ENCODE measurements at places on chromosomes 2 and 18.

GRCh38 chr18:49364821-49365220 lies 95.6 kb downstream of the DYM start:
- DNase-seq: no peak

DNA sequence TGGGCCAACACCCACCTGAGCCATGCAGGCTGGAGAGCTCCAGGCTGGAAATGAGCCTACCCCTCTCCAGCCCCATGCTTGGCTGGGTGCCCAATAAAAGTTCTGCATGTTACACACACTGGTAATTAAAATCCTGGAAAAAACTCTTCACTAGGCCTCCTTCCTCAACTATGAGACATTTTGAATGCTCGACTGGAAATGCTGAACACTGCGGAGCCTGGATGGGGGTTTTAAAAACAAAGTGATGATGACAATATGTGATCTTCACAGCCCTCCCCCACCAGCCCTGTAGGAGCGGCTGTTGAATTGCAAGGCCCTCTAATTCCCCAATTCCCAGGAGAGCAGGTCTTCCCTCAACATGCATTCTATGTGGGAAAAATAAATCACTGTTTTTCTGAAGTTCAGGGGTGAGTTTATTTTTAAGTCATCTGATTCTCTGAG lies 179.2 kb downstream of the TTC32 start:
- no peak for DNase-seq

GRCh38 chr2:159211447-159212396 lies 74.8 kb downstream of the WDSUB1 start:
- DNase-seq: no peak

DNA sequence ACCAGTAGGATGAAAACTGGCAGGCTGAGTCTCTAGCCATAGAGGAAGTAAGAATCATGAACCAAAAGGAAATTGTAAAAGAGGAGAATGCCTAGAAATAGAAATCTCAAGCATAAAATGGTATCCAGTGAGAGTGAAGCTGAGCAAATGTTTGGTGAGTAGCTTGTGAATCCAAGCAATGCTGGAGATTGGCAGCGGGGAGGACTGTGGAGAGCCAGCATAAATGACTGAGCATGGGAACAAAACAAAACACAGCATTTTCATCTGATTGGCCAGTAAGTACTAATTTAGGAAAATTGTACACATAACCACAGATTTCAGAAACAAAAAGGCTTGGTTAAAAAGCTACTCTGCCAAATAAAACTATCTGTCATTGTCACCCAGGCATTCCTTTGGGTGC lies 390.0 kb downstream of the STK39 start:
- DNase-seq: no peak

- no peak for DNase-seq
These were observed 53.1 kb downstream of the SLC39A10 start for GRCh38 chr2:195709901-195710806.

DNA sequence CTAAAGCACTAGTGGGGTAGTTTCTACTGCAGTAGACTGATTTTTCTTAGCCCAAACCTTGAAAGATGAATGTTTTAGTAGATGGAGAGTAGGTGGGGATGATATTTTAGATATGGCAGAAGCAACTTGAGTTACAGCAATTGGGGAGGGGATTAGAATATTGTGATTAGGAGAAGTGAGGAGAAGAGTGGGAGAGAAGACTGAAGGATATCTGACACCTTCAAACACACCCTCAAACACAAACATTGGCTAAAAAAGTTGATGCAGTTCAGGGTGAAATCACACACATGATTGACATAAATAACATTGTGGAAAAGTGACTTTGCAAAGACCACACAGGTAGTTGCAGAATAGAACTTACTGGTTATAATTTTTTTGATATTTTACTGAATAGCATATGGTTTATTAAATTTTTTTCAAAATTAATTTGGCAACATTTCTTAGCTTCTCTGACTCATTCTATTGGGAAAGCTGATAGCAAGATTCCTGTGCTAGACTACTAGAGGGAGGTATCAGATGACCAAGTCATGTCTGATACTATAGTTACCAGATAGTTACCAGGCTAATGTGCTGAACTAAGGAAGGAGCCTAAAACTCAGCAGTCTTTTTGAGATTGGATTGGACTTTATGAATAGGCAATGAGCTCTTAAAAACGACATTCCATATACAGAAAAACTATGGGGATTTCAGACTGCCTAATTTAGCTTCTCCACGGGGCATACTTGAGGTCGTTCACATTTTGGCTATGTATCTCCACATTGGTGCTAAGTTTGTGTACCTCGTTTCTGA lies 73.0 kb downstream of the ACTR3 start:
- no peak for DNase-seq

- no peak for DNase-seq
These were observed 9.3 kb upstream of the PLB1 start for GRCh38 chr2:28486526-28486925.

- DNase-seq: no peak
These were observed 236.5 kb upstream of the SPHKAP start for GRCh38 chr2:228417956-228418355.

DNA sequence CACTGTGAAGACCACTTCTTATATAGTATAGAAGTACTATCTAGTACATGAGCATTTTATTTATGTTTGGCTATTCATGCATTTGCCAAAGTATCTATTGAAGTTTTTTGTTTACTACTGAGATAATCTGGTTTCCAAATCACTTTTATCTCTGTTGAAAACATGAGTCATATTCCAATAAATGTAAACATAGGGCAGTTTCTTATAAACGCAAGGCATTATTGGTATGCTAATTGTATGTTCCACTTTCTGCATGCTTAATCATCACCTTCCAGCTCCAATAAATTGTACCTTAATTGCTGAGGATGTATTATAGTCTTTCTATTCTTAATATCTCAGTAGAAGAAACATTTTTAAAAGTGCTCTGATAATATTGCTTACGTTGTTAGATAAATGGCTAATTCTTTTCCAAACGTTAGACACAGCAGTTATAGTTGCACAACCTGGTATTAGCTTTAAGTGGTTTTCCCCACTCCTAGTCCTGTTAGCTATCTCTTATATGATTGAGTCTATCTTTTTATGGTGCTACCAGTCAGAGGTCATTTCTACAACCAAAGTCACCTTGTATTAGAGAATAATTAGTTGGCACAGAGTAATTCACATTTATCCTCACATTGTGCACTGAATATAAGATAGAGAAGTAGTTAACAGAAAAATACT lies 17.2 kb downstream of the ITGA4 start:
- DNase-seq: no peak

GRCh38 chr2:170514140-170514539 lies 201.0 kb upstream of the SP5 start:
- DNase-seq: no peak

- DNase-seq: no peak
These were observed 81.7 kb downstream of the FEZ2 start for GRCh38 chr2:36516136-36516870.

DNA sequence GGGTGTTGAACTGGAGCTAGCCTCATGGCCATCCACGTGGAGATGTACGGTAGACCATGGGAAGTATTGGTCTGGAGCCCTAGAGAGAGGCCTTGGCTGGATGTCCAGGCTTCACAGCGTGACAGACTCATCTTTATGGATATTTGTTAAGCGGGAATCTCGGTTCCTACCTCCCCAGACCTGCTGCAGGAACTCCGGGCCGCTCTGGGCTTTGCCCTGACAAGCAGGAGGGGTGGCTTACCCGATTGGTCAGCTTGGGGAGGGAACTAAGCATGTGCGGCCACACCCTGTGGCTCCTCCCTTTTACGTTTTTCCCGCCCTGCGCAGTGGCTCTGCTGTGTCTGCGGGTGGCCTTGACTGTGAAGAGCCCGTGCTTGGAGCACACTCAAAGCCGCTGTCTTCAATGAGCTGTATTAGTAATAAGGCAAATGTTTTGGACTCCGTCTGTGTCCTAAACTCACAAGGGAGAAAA lies 52.3 kb downstream of the PAPOLG start:
- DNase-seq: no peak

- DNase-seq: no peak
These were observed 203.2 kb downstream of the BABAM2 start for GRCh38 chr2:28093768-28094167.

DNA sequence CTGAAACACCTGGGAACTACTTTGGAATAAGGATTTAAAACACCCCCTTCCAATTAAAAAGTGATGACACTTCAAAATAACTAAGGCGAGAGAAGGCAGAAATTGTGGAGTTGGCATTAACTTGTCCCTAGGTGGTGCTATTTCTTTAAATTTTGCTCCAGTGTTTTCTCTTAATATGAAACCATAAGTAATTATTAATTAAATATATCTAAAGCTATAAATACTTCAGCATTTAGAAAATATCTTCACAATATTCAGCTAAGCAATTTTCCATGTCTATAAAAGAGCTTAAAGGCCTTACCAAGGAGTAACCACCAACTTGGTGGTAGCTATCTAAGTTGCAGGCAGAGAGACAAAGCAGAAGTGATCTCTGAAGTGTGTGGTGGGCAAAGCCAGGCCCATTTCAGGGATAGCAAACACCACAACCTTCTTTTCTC lies 186.8 kb upstream of the PGAP1 start:
- DNase-seq: no peak

DNA sequence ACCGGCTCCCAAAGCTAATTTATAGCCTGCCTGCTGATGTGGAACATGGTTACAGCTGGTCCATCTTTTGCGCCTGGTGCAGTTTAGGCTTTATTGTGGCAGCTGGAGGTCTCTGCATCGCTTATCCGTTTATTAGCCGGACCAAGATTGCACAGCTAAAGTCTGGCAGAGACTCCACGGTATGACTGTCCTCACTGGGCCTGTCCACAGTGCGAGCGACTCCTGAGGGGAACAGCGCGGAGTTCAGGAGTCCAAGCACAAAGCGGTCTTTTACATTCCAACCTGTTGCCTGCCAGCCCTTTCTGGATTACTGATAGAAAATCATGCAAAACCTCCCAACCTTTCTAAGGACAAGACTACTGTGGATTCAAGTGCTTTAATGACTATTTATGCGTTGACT lies 51.4 kb downstream of the TMEM178A start:
- DNase-seq: no peak

DNA sequence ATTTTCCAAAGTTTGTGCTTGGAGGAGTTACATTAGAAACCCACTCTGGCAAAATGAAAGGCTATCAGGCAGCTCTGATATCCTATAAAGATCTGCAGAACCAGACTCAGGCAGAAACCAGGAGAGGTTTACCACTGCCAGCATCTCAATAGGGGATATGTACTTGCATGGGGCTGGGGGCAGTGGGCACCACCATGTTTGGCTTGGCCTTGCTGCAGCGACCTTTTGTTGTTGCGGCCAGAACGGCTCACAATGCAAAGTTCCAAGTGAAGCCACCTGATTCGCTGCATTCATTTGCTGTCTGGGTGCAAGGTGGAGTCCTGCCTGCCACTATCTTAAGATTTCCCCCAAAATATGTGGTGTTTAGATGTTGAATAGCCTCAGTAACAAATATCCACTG lies 81.3 kb downstream of the COPS8 start:
- DNase-seq: no peak

GRCh38 chr18:66317243-66318090 lies 286.4 kb downstream of the CDH19 start:
- no peak for DNase-seq

DNA sequence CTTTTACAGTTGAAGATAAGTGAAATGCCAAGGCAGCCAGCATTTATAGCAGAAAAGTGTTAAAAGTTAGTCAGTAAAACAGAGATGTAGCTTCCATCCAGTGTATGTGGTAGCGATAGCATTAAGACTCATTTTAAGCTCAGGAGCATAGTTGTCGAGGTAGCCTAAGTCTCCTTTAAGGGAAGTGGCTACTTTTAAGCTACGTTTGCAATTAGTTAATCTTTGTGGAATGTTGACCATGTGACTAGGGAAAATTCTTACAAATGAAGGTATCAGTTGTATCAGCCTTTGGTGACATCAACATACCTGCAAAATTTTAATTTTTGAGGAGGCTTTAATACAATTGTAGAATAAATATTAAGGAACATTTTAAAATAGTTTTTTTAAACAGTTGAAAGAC lies 61.9 kb downstream of the LHCGR start:
- DNase-seq: no peak

DNA sequence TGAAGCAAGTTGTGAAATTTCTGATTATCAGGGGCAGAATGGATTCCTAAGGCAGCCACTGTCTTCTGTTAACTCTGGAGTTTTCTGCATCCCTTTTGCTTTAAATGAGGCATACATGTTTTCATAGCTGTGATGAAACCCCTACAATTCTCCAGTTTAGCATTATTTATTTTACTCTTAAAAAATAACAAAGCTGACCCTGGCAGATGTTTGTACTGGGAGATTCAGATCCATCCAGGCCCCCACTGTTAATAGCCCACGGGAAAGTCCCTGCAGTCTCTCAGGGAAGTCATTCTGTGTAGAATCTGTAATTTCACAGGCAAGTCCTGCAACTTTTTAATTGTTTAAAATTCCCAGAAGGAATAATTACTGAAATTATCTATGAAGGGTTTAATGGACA lies 353 bp upstream of the SULT1C4 start:
- DNase-seq: no peak

- no peak for DNase-seq
These were observed 490.8 kb upstream of the PIK3C3 start for GRCh38 chr18:41464278-41464677.

- DNase-seq: no peak
These were observed 194.5 kb downstream of the TNS1 start for GRCh38 chr2:217808326-217808725.

GRCh38 chr2:173223871-173224270 lies 130.8 kb upstream of the CDCA7 start:
- no peak for DNase-seq

- DNase-seq: no peak
These were observed 37.7 kb downstream of the KIF1A start for GRCh38 chr2:240782221-240782885.

DNA sequence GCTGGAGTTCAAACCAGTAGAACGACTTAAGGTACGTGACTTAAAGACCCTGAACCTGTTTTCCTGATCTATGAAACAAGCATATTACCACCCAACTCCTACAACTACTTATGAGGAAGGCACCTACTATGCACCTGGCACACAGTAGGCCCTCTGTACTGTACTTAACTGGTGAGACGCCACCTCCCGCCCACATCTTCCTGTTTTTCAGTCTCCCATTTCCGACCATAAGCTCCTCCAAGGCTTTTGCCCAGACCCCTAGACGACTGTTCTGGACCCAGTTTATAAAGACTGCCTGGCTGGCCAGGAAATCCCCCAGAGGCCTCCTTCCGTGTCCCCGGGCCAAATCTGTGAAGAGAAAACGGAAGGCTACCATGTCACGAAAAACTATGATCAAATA lies 1.5 kb downstream of the GALNT14 start:
- DNase-seq: no peak

DNA sequence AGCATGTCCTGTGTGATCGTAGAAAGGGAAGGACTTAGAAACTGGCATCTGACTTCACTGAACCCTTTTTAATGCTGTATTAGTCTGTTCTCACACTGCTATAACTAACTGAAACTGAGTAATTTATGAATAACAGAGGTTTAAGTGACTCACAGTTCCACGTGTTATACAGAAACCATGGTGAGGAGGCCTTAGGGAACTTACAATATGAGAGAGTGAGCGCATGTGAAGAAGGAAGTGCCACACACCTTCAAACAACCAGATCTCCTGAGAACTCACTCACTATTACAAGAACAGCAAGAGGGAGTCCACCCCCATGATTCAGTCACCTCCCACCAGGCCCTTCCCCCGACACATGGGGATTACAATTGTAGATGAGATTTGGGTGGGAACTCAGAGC lies 811.3 kb downstream of the CPS1 start:
- DNase-seq: no peak
